ENCODE measurements at places on chromosomes 11 and 22. TPM values are rescaled to one million over a fixed set of nuclear protein-coding genes. Genes with fewer than 3 reads are reported as not detected.

Gene NNMT
- total RNA-seq = 898 TPM

DNA sequence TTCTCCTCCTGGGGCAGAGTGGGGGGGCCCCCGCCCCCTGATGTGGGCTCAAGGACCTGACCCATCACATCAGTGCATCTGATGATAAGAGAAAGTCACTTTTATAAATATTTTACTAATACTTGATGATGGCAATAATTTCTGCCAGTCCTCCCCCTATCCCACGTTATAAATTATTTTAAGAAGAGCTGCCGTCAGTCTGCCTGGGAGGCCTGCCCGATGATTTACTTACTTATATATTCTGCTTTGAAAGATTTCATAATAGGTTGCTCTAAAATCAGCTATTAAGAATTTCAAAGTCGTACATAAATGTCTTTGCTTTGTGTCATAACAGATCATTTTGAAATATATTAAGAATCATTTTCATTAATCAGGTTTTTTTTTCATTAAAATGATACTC is 58.8 kb downstream of the MYO18B start:
- DNase-seq = no peak

- DNase-seq = no peak
These were observed 436.0 kb downstream of the MIAT start for GRCh38 chr22:27093422-27093821.

Gene FAM227A
- 0.25 TPM for total RNA-seq

GRCh38 chr11:113474362-113475159 is 637 bp downstream of the DRD2 start:
- DNase-seq = peak; percentile 54

- no peak for DNase-seq
These were observed 1112.0 kb upstream of the RAG2 start for GRCh38 chr11:37710031-37710430.

DNA sequence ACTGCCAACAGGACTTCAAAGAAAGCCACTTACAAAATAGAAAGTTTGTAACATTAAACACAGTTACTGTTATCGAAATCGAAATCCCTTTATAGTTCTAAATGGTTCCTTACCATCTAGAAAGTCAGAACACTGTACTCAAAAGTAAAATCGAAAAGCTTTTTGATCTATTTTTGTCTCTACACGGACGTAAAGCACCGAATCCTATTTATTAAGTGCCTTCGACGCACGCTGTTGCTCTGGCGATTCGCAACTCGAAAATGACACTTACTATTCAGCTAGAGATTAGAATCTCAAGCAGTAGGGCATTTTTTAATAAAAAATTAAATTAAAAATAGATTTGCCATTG is 78.3 kb downstream of the LARGE1 start:
- no peak for DNase-seq

DNA sequence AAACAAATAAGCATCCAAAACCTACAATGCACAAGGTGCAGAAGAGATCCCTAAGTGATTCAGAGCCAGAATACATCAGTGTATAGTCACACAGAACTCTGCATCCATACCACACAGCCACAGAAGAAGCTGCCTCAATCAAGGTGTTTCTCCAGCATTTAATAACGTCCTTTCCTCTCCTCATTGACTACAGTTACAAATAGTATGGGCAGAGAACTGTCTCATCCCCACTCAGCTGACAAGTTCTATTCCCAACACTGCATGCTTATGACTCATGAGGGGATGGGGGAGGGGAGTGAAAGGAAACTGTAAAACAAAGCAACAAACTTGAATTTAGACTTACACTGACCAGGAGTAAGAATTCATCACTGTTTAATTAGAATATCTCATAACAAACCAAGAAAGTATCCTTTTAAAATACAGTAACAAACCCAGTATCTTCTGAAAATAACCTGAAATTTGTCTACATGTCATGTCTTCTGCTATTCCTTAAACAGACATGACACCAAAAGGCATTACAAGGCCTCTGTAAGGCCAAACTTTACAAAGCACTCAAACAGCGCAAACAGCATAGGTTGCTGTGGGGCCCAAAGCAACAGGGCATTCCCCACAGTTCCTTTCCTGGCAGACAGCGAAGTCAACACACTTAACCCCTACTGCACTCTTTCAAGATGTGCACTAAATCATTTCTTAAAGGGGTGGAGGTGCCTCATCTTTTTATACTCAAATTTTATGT is 29.3 kb downstream of the CELF1 start:
- DNase-seq = no peak

Gene GLYATL2
- total RNA-seq = not detected

Gene PHETA2
- 14.2 TPM for total RNA-seq

GRCh38 chr22:24145446-24146193 is 35.7 kb upstream of the SUSD2 start:
- DNase-seq = no peak

GRCh38 chr11:73931039-73931645 is 19.7 kb upstream of the DNAJB13 start:
- DNase-seq = no peak

DNA sequence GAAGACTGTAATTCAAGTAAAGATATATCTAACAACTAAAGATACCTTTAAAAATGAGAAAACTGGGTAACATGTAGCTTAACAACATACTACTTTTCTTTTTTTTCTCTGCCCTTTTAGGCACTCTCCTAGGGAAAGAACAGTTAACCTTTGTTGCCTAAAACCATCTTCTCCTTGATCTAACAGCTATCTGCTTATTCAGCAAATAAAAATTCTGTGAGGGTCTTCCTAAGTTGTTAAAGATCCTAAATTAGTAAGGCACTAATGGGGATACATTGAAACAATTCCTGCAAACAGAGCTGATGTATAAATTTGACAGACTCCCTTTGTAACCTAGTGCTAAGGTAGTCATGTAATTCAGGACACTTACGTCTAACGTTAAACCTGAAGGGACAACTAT is 39.1 kb downstream of the MTMR2 start:
- DNase-seq = no peak

GRCh38 chr11:43871051-43871450 is 9.6 kb upstream of the ALKBH3 start:
- DNase-seq = no peak

DNA sequence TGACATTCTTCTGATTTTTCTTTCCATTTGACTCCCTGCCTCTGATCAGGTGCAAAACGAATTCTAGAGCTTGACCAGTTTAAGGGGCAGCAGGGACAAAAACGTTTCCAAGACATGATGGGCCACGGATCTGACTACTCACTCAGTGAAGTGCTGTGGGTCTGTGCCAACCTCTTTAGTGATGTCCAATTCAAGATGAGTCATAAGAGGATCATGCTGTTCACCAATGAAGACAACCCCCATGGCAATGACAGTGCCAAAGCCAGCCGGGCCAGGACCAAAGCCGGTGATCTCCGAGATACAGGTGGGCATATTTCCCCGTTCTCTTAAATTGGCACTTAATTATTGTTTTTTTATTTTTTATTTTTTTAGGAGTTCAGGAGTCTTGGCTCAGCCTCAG is 15.4 kb downstream of the XRCC6 start:
- DNase-seq = no peak

Gene PRR33
- not detected for total RNA-seq

- no peak for DNase-seq
These were observed 165.6 kb upstream of the DDI1 start for GRCh38 chr11:103870821-103871309.

Gene SLC1A2
- 4.7 TPM for total RNA-seq

Gene PACSIN3
- 59.4 TPM for total RNA-seq

DNA sequence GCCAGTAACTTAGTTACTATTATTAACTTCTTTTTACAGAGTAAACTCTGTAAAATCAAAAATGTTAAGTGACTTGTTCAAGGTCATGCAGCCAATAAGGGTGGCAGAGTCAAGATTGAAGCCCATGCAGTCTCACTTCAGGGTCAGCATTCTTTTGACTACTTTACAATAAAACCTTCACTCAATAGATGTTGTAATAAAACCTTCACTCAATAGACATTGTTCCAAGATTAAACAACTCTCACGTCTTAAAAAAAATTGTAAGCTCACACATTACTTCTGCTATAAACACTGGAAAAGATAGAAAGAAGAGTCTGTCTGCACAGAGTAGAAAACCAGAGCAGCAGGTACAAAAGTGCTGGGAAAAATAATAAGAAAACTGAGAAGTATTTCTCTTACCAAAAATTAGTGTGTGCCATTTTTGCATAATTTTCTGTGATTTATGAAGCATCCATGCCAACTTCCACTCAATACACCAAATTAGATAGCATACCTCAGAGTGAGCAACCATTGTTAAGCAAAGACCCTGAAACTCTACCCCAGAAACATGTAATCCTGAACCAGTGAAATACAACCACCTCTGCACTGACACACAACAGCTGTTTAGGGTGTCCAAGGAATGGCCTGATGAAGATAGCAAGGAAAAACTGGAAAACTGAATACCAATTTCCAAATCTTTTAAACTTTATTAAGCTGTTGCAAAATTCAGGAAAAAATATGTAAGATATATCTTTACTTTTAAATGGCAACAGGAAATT is 4.9 kb upstream of the SOX6 start:
- DNase-seq = no peak

DNA sequence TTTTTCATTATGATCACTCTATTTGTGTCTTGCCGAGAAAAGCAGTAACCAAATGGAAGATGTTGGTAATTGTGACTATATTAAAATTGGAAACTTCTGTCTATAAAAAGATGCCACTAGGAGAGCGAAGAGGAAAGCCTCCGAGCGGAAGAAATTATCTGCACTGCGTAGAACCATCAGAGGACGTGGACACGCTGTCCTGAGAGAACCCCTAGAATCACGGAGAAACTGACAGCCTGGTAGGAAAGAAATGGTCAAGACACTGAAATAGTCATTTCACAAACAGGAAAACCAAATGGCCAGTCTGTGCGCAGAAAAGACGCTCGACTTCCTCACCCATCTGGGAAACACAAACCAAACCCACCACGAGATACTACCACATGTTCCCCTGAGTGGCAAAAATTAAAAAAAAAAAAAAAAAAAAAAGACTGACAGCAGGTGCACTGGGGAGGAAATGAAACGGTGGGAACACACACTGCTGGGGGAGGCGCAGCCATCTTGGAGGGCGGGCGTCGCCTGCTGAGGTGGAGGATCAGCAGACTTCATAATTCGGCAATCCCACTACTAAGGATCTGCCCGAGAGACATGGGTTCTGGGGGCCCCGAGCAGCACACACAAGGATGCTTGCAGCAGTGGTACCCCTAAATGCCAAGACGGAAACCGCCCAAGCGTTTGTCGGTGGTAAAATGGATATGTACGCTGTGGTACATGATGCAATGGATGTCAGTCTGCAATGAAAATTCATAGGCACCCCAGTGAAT is 21.3 kb downstream of the IFITM10 start:
- no peak for DNase-seq

Gene PANX2
- 4.2 TPM for total RNA-seq

Gene IRAG1
- 18.2 TPM for total RNA-seq
